Activated CD4-positive, alpha-beta T cell treated with anti-CD3 and anti-CD28 coated beads for 48 hours (primary cell): ENCODE measurements at places on chromosomes 16 and 17.

DNA sequence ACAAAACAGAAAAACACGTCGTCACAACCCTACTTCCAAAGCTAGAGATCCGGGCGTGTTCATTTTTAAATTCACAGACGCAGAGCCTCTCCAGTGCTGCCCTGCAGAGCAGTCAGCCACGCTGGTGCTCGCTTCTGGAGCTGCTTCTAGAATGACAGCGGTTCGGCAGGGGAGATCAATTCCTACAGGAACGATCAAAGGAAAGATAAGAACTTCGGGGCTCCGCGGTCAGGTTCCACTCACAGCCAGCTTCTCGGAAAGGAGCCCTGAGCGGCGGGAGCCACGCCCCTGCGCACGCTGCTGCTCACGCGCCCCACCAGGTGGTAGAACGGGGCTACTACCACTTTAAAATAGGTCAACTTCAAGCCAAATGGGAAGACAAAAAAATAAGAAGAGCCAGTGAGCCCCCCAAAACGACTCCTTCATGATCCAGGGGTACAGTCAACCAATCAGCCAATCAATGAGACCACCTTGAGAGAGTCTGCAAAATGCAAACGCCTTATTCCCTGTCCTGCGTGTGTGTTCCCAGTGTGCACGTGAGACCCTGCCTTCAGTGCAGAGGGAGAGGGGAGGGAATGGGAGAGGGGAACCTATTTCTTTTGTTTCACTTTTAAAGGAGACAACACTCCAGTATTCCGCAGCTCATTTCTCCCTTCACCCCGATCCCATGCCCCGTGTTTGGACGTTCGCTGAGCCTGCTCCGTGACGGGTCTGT is 209.7 kb downstream of the RBFOX3 start:
- DNase-seq, result peak; percentile 79

DNA sequence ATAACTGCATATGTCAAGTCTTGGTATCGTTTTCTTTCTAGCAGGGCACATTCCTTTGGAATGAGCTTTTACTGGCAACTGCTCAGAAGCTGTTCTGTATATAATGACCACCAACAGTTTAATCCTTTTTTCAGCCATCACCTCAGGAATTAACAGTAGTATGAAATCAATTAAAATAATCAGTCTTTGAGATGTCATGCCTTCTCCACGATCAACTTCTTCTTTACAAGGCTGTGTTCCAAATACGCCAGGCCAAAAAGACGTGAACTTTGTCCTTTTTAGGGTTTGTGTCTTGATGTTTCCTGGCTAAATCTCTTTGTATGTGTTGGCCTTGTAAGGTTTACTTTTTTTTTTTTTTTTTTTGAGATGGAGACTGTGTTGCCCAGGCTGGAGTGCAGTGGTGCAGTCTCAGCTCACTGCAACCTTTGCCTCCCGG is 54.9 kb downstream of the ABCC1 start:
- no peak for DNase-seq

GRCh38 chr17:9238340-9239245 is 217.3 kb downstream of the NTN1 start:
- DNase-seq, result no peak

DNA sequence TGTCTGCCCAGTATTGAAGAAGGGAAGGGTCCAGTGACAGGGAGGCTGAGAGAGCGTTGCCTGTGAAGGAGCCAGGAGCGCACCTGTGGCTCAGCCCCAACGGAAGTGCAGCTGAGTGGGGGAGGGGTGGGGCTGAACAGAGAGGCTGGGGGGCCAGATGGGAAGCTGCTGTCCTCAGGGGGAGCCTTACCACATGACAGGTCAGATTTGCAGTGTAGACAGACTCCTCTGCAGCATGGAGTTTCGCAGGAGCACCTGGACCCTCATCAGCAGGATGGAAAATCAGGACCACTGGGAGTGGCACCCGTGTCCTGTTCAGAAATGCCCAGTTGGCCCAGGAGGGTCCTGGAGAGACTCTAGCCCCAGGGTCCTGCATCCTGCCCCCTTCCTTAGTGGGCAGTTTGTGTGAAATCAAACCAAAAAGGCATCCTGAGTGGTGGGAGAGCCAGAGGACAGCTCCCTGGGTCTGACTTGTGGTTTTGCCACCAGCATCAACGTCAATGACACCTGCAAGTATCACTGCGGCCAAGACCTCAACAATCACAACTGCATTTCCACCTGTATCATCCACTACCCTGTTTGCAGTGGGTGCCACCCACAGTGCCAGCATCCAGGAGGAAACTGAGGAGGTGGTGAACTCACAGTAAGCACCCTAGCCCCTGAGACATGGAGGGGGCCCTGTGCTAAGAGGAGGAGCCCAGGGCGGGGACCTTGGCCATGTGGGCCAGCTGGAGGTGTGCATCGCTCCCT is 7.8 kb downstream of the CD300A start:
- DNase-seq, result no peak

GRCh38 chr17:81977211-81977808 is at the start of gene ASPSCR1:
Gene ASPSCR1, plus strand, starts transcription at chr17:81977629. Its CDS starts 18 bp downstream, at chr17:81977647.
- peak; percentile 93 for DNase-seq

GRCh38 chr16:82229800-82230619 is 60.0 kb upstream of the MPHOSPH6 start:
- DNase-seq, result peak; percentile 73
